ENCODE measurements at places on chromosomes 1 and 21.

GRCh38 chr1:59432531-59433439 lies 135.9 kb downstream of the FGGY start:
- no peak for DNase-seq

DNA sequence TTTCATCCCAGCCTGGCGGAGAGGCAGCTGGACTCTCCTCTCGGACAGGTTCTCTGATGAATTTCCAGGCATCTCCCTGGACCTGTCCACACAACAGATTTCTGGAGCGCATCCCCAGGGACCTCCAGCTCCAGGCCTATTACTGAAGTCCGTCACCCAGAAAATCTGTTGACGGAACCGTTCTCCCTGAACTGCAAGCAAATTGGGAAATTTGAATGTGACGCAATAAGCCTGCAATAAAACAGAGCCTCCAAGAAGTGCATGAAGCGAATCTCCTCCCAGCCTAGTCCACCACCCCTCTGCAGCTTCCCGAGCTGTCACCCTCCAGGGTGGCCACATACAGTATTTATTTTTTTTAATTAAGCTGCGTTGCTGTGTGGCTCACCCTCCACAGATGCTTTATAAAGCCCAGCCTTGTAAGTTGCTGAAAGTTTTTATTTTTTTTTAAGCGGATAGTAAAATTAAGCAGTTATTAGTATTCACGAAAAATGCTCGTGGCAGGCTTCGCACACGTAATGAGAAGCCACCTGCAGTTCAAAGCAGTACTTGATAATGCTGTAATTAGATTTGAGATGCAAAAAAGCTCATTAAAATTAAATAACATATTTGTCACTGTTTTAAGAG lies 173.3 kb downstream of the CAMTA1 start:
- no peak for DNase-seq

- no peak for DNase-seq
Observed at GRCh38 chr21:26408511-26408910, 164.6 kb downstream of the CYYR1 start.

DNA sequence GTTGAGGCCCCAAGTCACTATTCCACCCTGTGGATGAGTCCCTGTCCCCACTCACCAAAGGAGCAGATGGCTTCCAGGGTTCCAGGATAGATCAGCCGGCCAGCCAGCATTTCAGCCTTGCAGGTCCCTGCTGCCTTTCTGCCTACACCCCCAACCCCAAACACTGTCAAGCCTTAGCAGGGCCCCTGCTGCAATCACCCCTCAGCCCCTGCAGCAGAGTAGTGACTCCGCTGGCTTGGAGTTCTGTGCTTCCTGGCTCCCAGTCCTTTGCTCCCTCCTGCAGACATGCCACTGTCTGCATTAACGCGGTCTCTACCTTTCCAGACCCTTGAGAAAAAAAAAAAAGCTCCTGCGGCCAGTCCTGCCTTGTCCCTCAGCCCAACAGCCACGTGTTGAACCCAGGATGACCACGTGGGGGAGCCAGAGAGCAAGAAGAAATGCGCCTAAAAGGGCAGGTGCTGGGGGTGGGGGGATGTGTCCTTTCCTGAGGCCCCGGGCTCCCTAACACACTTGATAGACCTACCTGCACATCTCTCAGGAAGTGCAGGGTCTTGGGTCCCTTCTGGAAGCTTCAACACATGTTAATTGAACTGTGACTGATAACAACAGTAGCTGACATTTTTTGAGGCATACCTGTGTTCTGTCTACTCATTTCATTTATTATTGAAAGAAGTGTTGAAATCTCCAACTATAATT lies 37.4 kb downstream of the RASSF5 start:
- DNase-seq: peak; percentile 68

DNA sequence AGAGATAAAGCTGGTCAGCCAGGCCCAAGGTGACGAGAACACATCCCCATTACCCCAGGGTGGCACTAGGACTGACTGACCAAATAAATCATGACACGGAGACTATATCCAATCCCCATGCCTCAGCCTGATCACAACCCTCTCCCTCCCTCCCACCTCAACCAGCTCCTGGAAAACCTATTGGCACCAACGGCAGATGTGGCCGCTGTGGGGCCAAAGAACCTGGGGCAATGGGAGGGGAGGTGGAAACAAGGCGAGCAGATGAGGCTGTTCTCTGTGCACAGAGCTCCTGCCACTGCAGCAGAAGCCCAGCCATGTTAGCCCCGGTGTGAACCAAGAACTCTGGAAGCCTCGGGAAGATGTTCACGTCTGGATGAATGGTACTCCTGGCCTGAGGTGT lies 77.6 kb downstream of the CD247 start:
- DNase-seq: no peak

DNA sequence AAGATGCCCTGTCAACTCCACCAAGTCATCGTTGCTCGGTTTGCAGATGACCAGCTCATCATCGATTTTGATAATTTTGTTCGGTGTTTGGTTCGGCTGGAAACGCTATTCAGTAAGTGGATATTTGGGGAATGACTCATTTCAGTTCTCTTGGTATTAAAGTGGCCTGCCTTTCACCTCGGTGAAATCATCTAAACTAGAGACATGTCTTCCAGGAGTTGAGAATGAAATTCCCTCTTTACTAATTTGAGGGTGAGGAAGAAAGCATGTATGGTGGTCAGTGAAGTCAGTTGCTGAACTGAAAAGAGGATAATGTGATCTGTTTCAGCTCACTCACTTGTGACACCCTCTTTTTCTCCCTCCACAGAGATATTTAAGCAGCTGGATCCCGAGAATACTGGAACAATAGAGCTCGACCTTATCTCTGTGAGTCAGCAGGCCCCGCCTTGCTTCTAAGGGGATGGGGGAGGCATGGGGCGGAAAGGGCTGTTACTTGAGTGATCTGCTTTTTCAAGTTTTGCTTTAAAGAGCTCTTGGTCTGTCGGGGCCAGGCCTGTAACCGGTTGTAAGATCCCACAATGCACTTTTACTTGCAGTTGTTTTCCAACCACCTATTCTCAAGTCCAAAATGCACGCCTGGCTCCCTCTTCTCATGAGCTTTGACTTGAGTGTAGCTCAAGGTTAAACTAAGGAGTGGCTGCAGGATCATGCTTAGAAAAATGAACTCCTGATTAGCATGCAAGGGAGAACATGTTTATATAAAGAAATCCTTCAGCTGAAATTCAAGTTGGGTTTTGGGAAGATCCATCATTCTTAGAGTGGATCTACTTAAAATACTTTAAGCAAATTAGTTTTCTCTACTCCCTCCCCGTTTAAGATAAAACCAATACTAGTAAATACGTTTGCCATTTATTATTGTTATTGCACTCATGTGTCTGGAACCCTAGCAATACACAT lies 59.8 kb downstream of the CAPN2 start:
- DNase-seq: no peak

GRCh38 chr1:25862785-25863485 lies 3.7 kb upstream of the AUNIP start:
- no peak for DNase-seq

DNA sequence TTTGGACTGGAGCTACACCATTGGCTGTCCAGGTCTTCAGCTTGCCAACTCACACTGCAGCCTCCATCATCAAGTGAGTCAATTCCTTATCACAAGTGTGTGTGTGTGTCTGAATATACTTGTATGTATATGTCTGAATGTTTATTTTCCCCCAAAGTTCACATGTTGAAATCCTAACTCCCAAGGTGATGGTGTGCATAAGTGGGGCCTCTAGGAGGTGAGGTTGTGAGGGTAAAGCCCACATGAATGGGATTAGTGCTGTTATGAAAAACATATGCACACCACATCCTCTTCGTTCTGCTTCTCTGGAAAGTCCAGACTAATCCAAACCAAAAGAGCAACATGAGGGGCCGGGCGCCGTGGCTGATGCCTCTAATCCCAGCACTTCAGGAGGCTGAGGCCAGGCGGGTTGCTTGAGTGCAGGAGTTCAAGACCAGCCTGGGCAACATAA lies 48.7 kb upstream of the LBR start:
- DNase-seq: no peak

GRCh38 chr1:59025201-59025600 lies 241.4 kb upstream of the JUN start:
- no peak for DNase-seq

DNA sequence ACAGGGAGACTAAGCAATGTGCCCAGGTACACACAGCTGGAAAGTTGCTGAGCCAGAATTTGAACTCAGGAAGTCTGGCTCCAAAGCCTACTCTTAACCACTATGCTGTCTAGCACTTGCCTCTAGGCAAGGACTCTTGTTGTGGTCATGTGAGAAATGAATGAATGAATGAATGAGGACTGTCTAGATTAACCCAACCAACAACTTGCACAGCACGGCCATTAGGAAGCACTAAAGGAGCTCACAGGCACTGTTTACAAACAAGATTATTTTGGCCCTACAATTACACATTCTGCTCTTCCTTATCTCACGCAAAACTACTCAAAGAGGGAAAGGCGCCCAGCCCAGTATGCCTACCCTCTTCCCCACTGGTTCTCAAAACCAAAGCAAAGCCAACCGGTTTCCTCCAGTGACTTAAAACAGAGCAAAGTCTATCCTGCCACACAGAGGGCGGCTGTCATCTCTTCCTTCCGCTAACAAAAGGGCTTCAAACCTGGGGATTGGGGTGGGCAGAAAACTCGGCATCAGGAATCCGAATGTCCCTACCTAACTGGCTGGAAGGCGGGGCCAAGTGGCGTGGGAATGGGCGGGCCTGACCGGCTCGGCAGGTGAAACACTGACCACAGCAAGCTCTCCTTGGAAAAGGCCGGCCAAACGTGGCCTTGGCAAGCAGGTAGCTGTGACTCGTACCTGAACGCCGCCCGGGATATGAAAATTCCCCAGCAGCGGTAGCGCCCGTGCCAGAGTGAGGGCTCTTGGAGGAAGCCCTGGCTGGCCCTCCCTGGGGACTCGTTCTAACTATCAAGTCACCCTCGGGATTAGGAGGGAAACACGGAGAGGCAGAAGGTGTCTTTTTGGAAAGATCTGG lies 948 bp downstream of the STK40 start:
- DNase-seq: no peak

- DNase-seq: no peak
Observed at GRCh38 chr1:207051191-207051943, at the start of gene YOD1. TSS of gene YOD1 (minus strand) at chr1:207051208. CDS start at chr1:207051030, 178 bp downstream.

DNA sequence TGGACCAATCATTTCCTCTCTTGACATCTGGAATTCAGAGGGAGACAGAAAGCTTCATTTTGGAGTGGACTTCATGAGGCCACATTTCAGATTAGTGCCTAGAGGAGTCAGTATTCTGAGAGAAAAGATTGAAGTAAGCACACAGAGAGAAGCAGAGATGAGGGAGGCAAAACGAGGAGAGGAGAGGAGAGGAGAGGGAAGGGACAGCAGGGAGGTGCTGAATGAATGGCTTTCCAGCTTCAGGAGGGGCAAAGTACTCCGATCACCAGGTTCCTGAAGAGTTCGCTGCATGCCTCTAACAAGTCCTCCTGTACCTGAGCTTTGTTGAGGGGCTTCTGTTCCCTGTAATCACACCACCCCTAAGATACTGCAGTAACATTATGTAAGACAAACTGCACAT lies 76.0 kb downstream of the NRIP1 start:
- DNase-seq: no peak

DNA sequence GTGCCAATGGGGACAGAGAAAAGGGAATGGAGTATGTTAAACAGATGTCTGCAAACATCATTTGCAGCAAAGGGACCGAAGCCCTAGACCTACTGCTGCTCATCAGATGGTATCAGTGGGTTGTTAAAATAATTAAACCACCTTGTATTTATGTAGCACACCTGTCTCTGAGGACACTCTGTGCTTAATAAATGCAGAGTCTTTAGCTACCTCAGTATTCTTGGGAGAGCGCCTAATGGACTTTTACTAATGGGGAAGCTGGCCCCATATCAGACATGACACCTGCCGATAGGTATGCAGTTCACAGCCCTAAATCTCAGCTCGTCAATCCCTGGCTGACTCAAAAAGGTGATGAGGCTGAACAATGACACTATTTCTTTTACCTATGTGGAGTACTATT lies 54.4 kb downstream of the SYT6 start:
- DNase-seq: no peak

- DNase-seq: no peak
Observed at GRCh38 chr1:7474143-7474490, 297.0 kb upstream of the VAMP3 start.

DNA sequence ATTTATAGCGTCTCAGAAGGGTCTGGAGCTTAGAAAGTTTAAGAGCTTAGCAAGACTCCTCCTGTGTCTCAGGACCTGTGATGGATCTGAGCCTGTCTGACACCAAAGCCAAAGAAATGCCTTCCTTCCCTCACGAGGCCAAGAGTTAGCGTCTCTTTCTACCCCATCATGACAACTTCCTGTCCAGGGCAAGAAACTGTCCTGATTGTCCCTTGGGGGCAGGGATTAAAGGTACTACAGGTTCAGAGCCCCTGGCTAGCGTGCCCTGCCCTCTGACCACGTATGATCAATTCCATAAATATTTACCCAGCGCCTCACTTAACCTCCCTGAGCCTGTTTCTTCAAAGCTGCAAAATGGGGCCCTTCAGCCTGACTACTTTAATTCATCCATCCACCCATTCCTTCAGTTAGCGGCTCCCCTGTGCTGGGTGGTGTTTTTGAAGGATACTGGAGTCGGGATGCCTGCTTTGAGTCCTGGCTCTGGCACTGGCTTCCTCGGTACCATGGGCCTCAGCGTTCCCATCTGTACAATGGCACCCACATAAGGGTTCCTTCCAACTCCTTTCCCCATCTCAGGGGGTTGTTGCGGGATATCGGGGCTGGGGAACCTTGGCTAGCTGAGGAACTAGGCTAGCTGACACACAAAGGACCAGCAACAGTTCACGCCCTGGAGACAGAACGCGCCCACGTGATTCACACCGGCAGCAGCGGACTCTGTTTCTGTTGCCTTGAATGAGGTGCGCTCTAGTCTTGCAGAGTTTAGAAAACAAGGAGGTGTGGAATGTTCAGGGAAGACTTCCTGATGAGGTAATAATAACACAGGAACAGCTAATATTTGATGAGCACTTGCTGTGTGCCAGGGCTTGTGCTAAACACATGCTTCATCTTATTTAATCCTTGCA lies 23.0 kb upstream of the EPHA2 start:
- DNase-seq: no peak

- no peak for DNase-seq
Observed at GRCh38 chr1:230286166-230286889, 139.8 kb downstream of the PGBD5 start.

GRCh38 chr1:14413819-14414490 lies 184.5 kb upstream of the KAZN start:
- no peak for DNase-seq

DNA sequence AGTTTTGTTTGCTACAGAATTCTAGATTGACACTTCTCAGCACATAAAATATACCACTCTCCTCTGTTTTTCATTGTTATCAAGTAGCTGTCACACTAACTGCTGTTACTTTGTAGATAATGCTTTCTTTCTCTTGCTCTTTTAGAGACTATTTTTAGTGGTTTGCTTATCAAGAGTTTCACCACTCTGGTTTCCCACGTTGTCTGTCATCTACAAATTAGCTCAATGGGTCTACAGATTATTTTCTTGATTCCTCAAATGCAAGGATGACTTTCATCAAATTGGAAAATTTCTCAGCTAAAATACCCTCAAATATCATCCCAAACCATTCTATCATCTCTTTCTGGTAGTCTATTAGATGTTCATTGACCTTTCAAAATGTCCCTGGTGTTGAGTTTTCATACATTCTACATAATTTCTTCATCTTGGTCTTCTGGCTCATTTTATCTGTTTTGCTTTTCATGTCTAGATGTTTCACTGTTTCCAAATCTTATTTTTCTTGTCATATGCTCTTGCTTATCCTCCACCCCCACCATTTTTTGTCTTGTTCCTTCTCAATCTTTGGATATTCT lies 122.5 kb downstream of the TRIM33 start:
- no peak for DNase-seq
